ENCODE measurements at places on chromosomes 3 and 15. TPM values are rescaled to one million over a fixed set of nuclear protein-coding genes. Genes with fewer than 3 reads are reported as not detected.

Gene ITGA11
- total RNA-seq = 30.9 TPM

Gene IL5RA
- total RNA-seq = not detected

Gene SPINK8
- not detected for total RNA-seq

Gene CYP19A1
- total RNA-seq = 0.18 TPM

Gene LRRC31
- total RNA-seq = not detected

Gene TGM4
- not detected for total RNA-seq

Gene PSTPIP1
- not detected for total RNA-seq

Gene STX19
- total RNA-seq = not detected

Gene BCHE
- 2.4 TPM for total RNA-seq

Gene SPATA12
- not detected for total RNA-seq

Gene MESP2
- total RNA-seq = not detected

Gene CSPG4
- 16.2 TPM for total RNA-seq

Gene JMJD7
- 1.3 TPM for total RNA-seq

Gene MYZAP
- 0.54 TPM for total RNA-seq

Gene AGBL1
- total RNA-seq = not detected

Gene TWF2
- total RNA-seq = 113 TPM

Gene SLC12A1
- total RNA-seq = not detected

Gene NOX5
- total RNA-seq = 0.18 TPM

Gene GASK1A
- under 0.01 TPM for total RNA-seq

Gene HIGD2B
- total RNA-seq = not detected

Gene STARD5
- total RNA-seq = 13.6 TPM

Gene ITIH4
- total RNA-seq = 0.49 TPM

Gene NDUFB4
- 97.5 TPM for total RNA-seq

Gene PCOLCE2
- total RNA-seq = 44.8 TPM

Gene SYNPR
- not detected for total RNA-seq

Gene LMAN1L
- total RNA-seq = not detected

Gene GPR156
- total RNA-seq = 0.49 TPM

Gene TAGLN3
- not detected for total RNA-seq

Gene PPP1R14D
- not detected for total RNA-seq

Gene RTP4
- total RNA-seq = 0.18 TPM

Gene SSR3
- 209 TPM for total RNA-seq

Gene LPP
- 36.0 TPM for total RNA-seq

Gene PDCD7
- 16.5 TPM for total RNA-seq

Gene LRRC34
- 10.5 TPM for total RNA-seq

Gene CDC25A
- total RNA-seq = 2.3 TPM

Gene TM4SF18
- 0.36 TPM for total RNA-seq

Gene TRIP4
- total RNA-seq = 6.5 TPM

Gene IMPG2
- total RNA-seq = not detected

Gene ARL13B
- 14.9 TPM for total RNA-seq

Gene CCRL2
- total RNA-seq = 3.6 TPM

Gene CPEB1
- 0.72 TPM for total RNA-seq

Gene PIGZ
- 9.7 TPM for total RNA-seq

Gene MUSTN1
- total RNA-seq = not detected

Gene PPP2R3A
- total RNA-seq = 12.3 TPM

Gene HACD3
- total RNA-seq = 70.3 TPM

Gene RPP25
- total RNA-seq = 18.3 TPM

Gene KLHL40
- total RNA-seq = not detected

Gene SERPINI2
- not detected for total RNA-seq

Gene ITGB5
- total RNA-seq = 202 TPM

Gene ARHGEF26
- total RNA-seq = 5.8 TPM

Gene CACNA2D2
- total RNA-seq = not detected

All from cardiac atrium fibroblast (primary cell).